NCI-H526 (cell line): ENCODE measurements at places on chromosomes 5 and 9.

DNA sequence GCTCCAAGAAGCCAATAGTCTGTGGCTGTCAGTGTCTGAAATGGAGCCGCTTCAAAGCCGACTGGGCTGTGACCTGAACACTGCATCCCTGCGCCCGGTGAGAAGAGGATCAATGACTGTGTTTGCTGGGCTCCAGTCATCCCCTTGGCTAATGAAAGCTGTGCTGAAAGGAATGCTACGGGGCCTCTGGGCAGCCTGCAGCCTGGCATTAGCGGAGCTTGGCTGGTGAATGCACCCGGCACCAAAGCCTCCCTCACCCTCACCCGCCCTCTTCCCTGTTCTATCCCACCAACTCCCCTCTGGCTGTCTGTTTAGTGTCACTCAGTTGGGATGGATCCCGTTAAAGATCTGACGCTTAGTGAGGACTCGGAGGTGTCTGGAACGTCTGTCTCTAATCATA lies 355.3 kb downstream of the BNC2 start:
- DNase-seq = peak; percentile 54

GRCh38 chr9:108671176-108671575 lies 184.6 kb downstream of the ACTL7B start:
- DNase-seq = no peak

GRCh38 chr5:66551338-66551737 lies 44.9 kb upstream of the MAST4 start:
- no peak for DNase-seq

GRCh38 chr9:96391021-96391765 lies 7.7 kb upstream of the SLC35D2 start:
- peak; percentile 58 for DNase-seq

DNA sequence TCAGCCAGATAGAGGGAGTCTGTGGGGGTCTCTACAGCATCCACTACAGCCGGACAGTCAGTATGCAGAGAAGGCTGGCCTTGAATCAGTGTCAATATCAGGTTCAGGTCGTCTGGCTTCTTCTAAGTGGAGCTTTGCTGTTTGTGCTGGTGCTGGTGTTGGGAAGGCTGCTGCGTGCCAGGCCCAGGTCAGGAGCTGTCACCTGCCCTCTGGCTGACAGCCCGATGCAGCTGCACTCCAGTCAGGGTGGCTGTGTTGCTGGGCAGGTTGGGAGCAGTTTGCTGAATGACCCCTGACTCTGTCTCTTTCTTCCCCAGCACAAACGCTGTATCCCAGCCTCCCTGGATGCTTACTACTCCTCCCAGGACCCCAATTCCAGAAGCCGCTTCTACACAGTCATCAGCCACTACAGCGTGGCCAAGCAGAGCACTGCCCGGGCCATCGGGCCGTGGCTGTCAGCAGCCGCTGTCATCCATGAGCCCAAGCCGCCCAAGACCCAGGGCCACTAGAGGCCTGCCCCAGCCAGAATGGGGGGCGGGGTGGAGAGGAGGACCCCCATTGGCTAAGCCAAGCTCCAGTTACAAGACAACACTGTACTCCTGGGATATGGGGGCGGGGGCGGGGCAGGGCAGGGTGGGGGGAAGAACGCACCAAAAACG lies 61.6 kb downstream of the NSG2 start:
- no peak for DNase-seq

DNA sequence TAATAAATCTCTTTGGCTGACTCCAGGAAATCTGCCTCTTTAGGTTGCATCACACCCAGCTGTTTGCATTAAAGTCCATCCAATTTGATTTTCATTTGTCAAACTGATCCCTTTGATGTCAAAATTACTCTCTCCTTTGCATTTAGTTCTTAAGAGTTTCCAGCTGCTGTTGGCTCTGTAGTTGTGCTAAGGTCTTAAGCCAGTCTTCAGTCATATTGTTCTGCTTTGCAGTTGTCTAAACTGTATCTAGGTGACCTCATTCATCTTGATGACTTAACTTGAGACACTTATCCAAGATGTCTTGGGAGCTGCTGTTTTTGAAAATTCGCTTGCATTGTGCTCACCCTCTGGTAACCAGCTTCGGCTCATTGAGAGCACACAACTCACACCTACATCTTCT lies 386.9 kb upstream of the TLE4 start:
- no peak for DNase-seq

- no peak for DNase-seq
Observed at GRCh38 chr5:162096448-162096847, 28.9 kb downstream of the GABRG2 start.

GRCh38 chr5:149203921-149204441 lies 62.7 kb downstream of the ABLIM3 start:
- DNase-seq = no peak

DNA sequence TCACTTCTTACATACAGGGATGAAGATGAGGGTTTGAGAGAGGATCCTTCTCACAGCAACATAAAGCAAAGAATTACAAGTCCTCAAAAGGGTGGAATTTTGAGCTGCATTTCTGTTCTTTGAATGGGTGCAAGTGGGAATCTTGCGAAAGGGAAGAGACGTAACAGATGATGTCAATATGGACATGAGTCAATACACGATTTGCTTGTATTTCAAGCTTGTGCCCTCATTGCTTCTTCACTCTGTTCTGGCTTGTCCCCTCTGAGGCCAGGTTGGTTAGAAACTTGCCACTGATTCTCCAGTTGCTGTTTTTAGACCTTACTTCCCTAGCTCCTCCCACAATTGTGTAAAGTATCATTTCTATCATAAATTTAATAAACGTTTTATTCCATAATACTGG lies 104.8 kb upstream of the CLINT1 start:
- no peak for DNase-seq

GRCh38 chr5:175351126-175351525 lies 92.9 kb downstream of the DRD1 start:
- no peak for DNase-seq

DNA sequence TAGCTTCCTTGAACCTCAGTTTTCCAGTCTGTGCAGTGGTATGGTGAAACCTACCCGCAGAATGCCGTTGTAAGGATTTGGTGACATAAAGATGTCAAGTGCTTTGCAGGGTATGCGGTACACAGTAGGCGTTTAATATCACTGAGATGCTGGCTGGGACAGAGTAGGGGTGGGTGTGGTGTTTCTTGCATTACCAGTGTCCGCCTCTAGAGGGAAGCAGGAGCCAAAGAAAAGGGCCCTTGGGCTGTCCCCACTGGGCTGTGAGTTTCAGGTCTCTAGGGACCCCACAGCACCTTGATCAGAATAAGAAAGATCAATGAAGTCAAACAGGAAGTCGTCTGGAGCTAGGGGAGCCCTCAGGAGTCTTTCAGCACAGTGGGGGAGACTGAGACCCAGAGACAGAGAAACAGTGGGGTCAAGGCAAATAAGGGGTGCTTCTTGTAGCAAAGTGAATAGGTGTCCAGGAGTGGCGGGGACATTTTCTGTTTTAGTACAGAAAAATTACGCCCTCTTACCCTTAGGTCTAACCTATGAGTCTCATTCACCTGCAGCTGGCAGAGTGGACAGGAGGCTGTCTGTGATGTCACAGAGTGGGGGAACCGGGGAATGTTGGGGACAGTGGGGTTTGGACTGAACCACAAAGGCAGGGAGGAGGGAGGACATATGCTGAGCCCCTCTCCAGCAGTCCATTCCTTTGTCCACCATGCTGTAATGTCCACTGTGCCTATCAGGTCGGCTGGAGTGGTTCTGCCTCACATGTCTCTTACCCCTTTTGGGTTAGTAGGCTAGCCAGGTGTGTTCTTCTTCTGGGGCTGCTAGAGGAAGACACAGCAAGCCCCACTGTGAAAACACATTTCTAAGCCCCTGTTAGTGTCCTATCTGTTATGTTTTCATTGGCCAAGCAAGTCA lies 4.7 kb upstream of the TEX53 start:
- DNase-seq = no peak

GRCh38 chr5:167912941-167913665 lies 378.3 kb upstream of the WWC1 start:
- no peak for DNase-seq

DNA sequence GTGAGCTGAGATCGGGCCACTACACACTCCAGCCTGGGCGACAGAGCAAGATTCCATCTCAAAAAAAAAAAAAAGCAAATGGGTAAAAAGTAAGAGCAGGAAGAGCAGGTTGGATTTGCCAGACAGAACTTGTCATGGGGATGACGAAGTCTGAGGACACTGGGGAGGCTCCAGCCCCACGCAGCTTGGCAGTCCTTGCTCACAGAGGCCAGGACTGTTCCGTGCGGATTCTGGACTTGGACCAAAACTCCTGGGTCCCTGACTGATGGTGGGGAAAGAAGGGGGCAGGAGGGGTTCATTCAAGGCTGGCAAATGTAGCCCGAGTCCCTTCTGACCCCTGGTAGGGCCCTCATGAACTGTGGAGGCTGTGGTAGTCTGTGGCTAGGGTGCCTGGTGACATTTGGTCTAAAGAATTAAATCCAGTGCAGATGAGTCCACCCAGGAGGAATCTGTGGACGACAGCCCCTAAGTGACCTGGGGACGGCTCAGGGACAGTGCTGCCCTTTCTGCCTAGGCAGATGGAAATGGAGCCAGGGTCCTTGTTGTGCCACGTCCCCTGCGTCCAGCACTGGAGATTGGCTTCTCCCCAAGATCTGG lies 3.1 kb downstream of the FGD3 start:
- DNase-seq = no peak

DNA sequence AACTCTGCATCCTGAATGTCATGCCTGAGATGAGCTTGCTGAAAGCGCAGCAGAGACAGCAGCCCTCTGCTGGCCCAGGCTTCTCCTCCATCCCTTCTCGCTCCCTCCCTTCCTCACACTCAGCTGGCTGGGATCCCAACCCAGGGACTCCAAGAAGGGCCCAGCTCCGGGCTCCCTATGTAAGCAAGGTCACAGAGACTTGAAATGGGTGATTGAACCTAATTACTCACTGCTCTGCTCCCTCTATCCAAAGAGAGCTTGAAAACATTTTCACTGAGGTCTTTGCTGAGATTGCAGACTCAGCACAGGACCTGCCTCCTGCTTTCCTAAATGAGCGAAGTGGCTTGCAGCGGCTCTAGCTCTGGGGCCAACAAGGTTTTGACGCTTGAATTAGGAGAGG lies 42.8 kb downstream of the RAPGEF1 start:
- no peak for DNase-seq

DNA sequence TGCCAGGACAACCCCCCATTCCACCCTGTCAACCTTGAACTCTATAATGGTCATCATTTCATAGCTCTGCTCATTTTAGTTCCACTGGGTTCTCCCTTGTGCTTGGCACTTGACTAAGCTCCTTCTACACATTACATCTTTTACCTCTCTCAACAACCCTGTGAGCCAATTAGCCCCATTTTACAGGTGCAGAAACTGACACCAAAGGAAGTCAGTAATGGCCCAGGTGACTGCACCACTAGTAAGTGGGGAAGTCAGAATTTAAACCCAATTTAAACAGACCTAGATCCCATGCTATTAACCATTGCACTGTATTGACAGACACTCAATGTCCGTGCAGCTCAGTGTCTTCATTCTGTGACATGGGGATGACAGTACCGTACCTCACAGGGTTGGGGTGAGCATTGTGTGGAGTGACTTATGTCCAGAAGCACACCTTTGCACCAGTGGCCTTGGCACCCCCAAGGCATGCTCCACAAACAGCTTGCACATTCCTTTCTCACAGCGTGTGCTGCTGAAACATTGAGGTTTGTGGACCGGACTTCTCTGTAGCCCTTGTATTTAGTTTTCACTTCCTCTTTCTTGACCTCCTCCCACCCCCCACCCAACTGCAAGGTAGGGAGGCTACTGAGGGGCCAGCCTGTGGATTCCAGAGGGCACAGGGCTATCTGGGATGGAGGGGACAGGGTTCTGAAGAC lies 23.1 kb downstream of the IRF1 start:
- DNase-seq = no peak

- DNase-seq = no peak
Observed at GRCh38 chr5:170388818-170389549, at the start of gene KCNMB1. KCNMB1 (minus strand) TSS chr5:170389367; CDS start chr5:170385447, 3,920 bp downstream.

GRCh38 chr5:154620411-154620810 lies 134.8 kb upstream of the LARP1 start:
- DNase-seq = no peak

GRCh38 chr9:117706421-117707116 lies 2.4 kb downstream of the TLR4 start:
- DNase-seq = no peak

- no peak for DNase-seq
Observed at GRCh38 chr5:5483350-5483749, 60.9 kb downstream of the ICE1 start.

- DNase-seq = no peak
Observed at GRCh38 chr9:100890321-100890720, 138.2 kb upstream of the PLPPR1 start.

DNA sequence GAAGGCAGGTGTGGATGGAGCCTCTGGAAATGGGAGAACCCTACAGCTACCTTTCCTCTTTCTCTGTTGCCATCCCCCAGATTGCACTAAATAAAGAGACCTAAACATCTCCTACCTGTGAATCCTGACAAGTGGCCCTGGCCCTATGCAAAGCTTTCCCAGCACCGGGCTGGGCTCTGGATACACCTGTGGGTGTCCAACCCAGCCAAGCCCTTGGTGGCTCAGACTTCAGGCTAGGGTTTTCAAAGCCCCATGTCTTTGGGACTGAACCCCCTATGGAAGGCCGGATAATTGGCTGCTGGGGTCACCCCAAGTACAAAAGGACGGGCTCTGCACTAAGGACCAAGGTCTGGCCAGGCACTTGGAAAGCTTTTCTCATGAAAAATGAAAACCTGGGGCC lies 44.1 kb upstream of the IPPK start:
- no peak for DNase-seq

DNA sequence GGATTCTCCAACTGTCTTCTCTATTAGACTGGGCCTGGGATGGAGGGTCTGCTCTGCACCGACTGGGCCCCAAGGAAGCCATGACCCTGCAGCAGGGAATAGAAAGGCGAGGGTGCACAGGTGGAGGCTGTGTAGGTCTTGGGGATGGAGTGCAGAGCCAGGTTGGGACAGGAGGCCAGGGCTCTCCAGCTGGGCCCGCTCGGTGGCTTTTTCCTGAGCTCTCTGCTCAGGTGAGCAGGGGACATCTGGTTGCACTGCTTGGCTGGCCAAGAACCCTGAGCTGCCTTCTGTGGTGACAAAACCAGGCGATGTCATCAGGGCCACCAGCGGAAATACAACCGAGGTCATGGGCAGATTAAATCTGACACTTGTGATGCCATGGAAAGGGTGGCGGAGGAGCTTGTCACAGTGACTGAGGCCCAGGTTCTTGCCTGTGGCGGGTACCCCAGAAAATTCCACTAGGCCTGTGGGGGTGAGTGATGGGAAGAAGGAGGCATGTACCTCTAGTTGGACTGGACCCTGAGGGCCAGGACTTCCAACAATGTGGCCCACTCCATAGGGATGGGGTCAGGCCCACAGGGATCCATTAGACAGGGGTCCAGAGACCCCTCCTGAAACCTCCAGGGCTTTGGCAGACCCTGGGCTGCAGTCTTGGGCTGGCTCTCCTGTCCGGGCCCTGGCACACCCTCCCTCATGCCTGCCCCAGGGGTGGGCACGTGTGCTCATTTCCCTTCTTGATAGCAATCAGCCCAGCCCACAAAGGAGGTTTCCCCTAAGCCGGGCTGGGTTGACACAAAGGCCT lies 4.4 kb upstream of the IL3 start:
- DNase-seq = peak; percentile 9

- no peak for DNase-seq
Observed at GRCh38 chr9:114677418-114677817, 4.6 kb downstream of the TEX48 start.

GRCh38 chr5:32264957-32265572 lies 47.7 kb downstream of the MTMR12 start:
- DNase-seq = no peak
